Activated CD8-positive, alpha-beta T cell treated with anti-CD3 and anti-CD28 coated beads for 36 hours (primary cell): ENCODE measurements at places on chromosomes 5 and 9. TPM values are rescaled to one million over a fixed set of nuclear protein-coding genes. Genes with fewer than 3 reads are reported as not detected.

- DNase-seq, result no peak
- no peak overlapping the region for H3K27ac ChIP-seq
- peaks cover 6% of the 10 kb centered on the region for H3K36me3 ChIP-seq
- peak overlapping the region; percentile 71 for H3K4me3 ChIP-seq
- H3K4me1 ChIP-seq, result peaks cover 41% of the 10 kb centered on the region
- peaks cover 88% of the 10 kb centered on the region for H3K27me3 ChIP-seq
Measured at GRCh38 chr9:1046639-1047572, 3.3 kb upstream of the DMRT2 start.

- H3K36me3 ChIP-seq, result peaks cover 5% of the 10 kb centered on the region
- DNase-seq, result no peak
- no peak overlapping the region for H3K27ac ChIP-seq
- H3K4me1 ChIP-seq, result no peaks in the 10 kb centered on the region
- H3K4me3 ChIP-seq, result no peak overlapping the region
- H3K27me3 ChIP-seq, result no peaks in the 10 kb centered on the region
Measured at GRCh38 chr5:8471581-8471980, 602.6 kb downstream of the MTRR start.

DNA sequence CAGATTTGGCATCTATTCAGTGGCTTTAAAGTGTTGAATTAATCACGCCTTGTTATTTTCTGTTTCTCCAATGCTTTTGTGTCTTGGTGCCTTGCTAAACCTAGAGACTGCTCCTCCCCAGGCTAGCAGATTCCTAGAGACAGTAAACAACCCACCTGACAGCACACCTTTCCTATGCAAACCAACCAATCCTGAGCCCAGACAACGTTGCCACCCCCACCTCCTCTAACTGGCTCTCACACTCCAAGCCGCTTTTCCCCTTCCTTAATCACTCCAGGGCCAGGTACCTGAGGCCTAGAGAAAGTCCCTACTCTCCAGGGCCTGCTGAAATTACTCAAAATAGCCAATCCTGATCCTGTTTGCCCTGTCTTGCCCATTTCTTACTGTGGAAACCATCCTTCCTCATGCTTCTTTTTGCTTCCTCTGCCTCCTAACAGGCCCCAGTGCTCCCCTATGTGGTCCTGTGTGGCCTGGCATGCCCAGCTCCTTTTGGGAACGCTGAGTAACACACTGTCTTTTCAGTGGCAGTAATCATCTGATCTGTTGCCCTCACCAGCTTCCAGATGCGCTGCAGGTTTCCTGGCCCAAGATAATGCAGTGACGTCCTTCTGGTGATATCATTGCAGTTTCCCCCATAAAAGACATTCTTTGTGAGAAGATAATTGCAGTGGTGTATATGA lies 53.4 kb downstream of the GAS1 start:
- peaks cover 2% of the 10 kb centered on the region for H3K27me3 ChIP-seq
- DNase-seq, result no peak
- no peaks in the 10 kb centered on the region for H3K36me3 ChIP-seq
- no peak overlapping the region for H3K27ac ChIP-seq

GRCh38 chr5:100903039-100903887 lies at the start of gene ST8SIA4:
Gene ST8SIA4, minus strand, starts transcription at chr5:100903282. Its CDS starts 327 bp downstream, at chr5:100902955.
- peak within 1 kb of the TSS; percentile 98 for H3K27ac ChIP-seq
- peak within 1 kb of the TSS; percentile 98 for H3K4me3 ChIP-seq
- DNase-seq, result peak; percentile 98
- H3K27me3 ChIP-seq, result no peaks in the 10 kb centered on the region
- peaks cover 30% of the 10 kb centered on the region for H3K36me3 ChIP-seq
- H3K4me1 ChIP-seq, result peaks cover 30% of the 10 kb centered on the region

DNA sequence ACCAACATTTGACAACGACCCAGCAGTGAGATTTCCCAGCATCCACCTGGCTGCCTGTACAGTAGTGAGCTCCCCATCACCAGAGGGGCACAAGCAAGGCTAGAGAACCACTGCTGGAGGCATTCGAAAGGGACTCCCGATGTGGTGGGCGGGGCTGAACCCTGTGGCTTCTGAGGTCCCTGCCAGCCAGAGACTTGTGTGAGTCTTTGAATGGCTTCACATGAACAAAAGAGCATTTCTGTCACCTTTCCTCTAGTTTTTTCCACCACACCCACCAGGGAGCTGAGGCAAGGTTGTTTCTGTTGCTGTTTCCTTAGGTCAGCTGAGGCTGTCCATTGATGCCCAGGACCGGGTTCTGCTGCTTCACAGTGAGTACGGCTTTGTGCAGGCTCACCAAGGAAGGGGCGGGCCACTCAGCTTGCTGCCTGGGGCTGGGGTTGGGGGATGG lies 15.7 kb downstream of the RGS3 start:
- H3K4me3 ChIP-seq, result no peak overlapping the region
- H3K27me3 ChIP-seq, result no peaks in the 10 kb centered on the region
- peaks cover 15% of the 10 kb centered on the region for H3K4me1 ChIP-seq

- H3K4me1 ChIP-seq, result peaks cover 12% of the 10 kb centered on the region
- H3K27ac ChIP-seq, result no peak overlapping the region
- peaks cover 16% of the 10 kb centered on the region for H3K27me3 ChIP-seq
- no peak overlapping the region for H3K4me3 ChIP-seq
Measured at GRCh38 chr5:14218897-14219573, 75.9 kb downstream of the TRIO start.

- H3K36me3 ChIP-seq, result no peaks in the 10 kb centered on the region
- peak overlapping the region; percentile 92 for H3K27ac ChIP-seq
- DNase-seq, result no peak
- H3K4me3 ChIP-seq, result peak overlapping the region; percentile 68
- no peaks in the 10 kb centered on the region for H3K27me3 ChIP-seq
- peaks cover 79% of the 10 kb centered on the region for H3K4me1 ChIP-seq
Measured at GRCh38 chr5:96816991-96817390, 9.2 kb upstream of the ERAP1 start.

DNA sequence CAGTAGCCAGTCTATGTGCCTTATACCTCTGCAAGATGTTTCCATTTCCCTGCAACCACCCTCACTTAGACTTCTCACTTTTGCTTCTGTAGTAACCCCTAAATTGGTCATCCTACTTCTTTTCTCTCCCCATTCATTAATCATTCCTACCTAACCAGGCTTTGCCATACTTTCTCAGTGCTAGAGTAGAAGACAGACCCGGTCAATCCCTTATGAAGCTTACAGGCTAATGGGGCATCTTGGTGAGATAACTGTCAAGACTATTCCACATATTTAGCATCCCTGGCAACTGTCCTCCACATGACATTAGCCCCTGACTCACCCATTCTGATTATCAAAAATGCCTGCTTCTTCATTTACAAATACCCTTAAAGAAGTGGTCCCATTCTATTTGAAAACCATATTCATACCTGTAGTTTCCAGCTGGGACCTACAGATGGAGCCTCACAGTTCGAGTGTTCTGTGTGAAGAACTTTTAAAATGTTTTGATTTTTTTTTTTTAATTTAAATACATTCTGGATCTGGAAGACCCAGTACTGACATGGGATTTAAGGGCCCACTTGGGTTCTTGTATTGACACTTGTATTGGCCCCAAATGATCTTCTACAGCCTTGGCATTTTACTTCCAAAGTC lies 21.0 kb downstream of the F2RL2 start:
- DNase-seq, result no peak
- H3K27me3 ChIP-seq, result no peaks in the 10 kb centered on the region
- no peak overlapping the region for H3K4me3 ChIP-seq
- peaks cover 2% of the 10 kb centered on the region for H3K4me1 ChIP-seq
- peaks cover 22% of the 10 kb centered on the region for H3K36me3 ChIP-seq
- H3K27ac ChIP-seq, result no peak overlapping the region

DNA sequence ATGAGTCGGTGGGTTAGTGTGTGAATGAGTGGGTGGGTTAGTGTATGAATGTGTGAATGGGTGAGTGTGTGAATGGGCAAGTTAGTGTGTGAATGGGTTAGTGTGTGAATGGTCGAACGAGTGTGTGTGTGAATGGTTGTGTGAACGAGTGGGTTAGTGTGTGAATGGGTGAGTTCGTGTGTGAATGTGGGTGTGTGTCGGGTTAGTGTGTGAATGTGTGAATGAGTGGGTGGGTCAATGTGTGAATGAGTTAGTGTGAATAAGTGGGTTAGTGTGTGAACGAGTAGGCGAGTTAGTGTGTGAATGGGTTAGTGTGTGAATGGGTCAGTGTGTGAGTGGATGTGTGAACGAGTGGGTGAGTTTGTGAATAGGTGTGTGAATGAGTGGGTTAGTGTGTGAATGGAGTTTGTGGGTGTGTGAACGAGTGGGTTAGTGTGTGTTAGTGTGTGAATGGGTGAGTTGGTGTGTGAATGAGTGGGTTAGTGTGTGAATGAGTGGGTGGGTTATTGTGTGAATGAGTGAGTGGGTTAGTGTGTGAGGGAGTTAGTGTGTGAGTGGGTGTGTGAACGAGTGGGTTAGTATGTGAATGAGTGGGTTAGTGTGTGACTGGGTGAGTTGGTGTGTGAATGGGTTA lies 38.8 kb downstream of the NKD2 start:
- peaks cover 16% of the 10 kb centered on the region for H3K4me1 ChIP-seq
- no peak overlapping the region for H3K27ac ChIP-seq
- no peaks in the 10 kb centered on the region for H3K36me3 ChIP-seq

GRCh38 chr9:124000161-124000783 lies 11.3 kb upstream of the LHX2 start:
- no peak for DNase-seq
- H3K4me1 ChIP-seq, result peaks cover 37% of the 10 kb centered on the region
- no peaks in the 10 kb centered on the region for H3K36me3 ChIP-seq

- H3K27me3 ChIP-seq, result peaks cover 4% of the 10 kb centered on the region
- H3K4me3 ChIP-seq, result no peak overlapping the region
- H3K27ac ChIP-seq, result no peak overlapping the region
- H3K4me1 ChIP-seq, result no peaks in the 10 kb centered on the region
- DNase-seq, result no peak
- H3K36me3 ChIP-seq, result no peaks in the 10 kb centered on the region
Measured at GRCh38 chr5:14238272-14238671, 95.1 kb downstream of the TRIO start.

GRCh38 chr5:88374391-88374790 lies 105.7 kb upstream of the TMEM161B start:
- peaks cover 2% of the 10 kb centered on the region for H3K4me1 ChIP-seq
- no peaks in the 10 kb centered on the region for H3K27me3 ChIP-seq
- no peak overlapping the region for H3K27ac ChIP-seq
- no peaks in the 10 kb centered on the region for H3K36me3 ChIP-seq

Gene ANKRD31
- total RNA-seq, result 0.94 TPM

Gene ZDHHC11B
- total RNA-seq, result not detected

Gene ARID3C
- total RNA-seq, result 0.32 TPM

Gene DMGDH
- 1.3 TPM for total RNA-seq
